ENCODE measurements at places on chromosomes 5 and 9.

GRCh38 chr9:133031496-133031911 is 707 bp downstream of the GTF3C5 start:
- DNase-seq, result no peak

DNA sequence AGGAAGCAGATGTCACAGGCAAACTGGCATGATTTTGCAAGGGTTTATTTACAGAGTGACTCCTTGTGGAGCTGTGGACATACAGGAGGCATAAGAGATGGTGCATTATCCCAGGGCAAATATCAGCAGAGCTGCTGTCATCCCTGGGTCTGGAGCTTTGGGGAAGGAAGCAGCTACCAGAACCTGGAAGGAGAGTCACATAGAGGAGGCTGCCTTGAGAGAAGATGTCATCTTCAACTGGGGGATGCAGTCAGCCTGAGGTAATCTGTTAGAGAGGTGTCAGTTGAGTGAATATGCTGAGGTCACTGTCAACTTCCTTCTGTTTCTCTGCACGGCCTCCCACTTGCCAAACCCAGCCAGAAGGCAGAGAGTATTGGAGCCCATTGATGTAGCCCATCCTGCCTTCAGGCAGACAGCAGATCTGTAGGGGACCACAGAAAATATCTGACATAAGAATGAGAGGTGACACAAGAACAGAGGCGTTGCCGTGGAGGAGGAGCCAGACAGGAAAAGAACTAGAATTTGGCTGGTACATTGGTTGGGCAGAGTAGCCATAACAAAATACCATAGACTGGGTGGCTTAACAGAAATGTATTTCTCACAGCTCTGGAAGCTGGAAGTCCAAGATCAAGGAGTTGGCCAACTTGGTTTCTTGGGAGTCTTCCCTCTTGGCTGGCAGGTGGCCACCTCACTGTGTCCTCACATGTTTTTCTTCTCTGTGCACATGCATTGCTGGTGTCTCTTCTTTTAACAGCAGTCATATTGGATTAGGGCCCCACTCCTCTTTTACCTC is 102.8 kb downstream of the SNX18 start:
- no peak for DNase-seq

DNA sequence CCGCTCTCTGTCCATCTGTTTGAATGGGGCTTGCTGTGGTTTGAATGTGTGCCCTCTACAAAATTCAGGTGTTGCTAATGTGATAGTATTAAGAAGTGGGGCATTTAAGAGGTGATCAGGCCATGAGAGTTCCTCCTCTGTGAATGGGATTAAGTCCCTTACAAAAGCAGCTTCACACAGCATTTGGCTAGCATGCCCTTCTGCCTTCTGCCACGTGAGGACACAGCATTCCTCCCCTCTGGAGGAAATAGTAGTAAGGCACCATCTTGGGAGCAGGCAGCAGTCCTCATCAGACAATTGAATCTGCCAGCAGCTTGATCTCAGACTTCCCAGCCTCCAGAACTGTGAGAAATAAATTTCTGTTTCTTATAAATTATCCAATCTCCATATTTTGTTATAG is 540.2 kb downstream of the CSNK1G3 start:
- DNase-seq, result no peak

- no peak for DNase-seq
These were observed 45.4 kb upstream of the CAST start for GRCh38 chr5:96616801-96617200.

DNA sequence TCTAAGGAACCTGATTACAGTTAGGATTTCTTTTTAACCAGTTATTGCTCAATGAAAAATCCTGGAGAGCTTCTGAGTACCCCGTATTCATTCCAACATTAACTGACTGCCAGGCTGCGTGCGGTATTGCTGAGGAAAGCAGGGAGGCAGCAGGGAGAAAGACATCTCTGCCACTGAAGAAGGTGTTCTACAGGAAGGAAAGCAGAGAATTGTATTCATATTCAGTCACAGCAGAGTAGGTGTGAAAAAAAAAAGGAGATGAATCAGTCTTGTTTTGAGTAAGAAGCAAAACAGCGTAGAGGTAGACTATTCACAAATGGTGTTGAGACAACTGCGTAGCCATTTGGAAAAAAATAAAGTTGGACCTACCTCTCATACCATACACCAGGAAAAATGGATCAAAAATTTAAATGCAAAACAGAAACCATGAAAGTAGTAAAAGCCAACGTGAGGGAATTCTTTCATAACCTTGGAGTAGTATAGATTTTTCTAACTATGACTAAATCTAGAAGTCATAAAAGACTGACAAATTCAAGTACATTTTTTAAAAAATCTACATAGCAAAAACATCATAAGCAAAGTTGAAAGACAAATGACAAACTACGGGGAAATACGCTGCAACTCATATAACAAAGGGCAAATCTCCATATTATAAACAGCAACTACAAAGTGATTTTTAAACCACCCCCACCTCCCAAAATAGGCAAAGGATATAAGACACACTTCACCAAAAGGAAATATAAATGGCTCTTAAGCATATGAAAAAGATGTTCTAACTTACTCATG is 9.9 kb upstream of the NR4A3 start:
- no peak for DNase-seq

All from stimulated activated CD4-positive, alpha-beta T cell treated with anti-CD3 and anti-CD28 coated beads, Interleukin-12 subunit alpha, Interleukin-12 subunit beta, amount 100 ng/mL, for 4 hours (primary cell).